HS-27A (cell line): ENCODE measurements at places on chromosomes 7 and 10.
A peak's percentile ranks its signal among the peaks of the same experiment; 100 is the strongest.

- no peak for DNase-seq
Observed at GRCh38 chr7:131108212-131108940, 219.3 kb upstream of the MKLN1 start.

DNA sequence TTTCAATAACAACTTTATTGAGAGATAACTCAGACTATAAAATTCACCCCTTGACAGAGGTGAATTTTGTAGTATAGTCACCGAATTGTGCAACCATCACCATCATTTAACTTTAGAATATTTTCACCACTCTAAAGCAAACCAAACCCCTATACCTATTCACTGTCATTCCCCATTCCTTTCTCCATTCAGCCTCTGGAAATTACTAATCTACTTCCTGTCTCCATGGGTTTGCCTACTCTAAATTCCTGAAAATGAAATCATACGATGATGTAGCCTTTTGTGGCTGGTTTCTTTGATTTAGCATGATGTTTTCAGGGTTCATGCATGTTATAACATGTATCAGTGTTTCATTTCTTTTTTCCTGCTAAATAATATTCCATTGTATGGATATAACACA is 15.6 kb upstream of the LMTK2 start:
- DNase-seq: no peak

- DNase-seq: no peak
Observed at GRCh38 chr10:99235658-99236626, at the start of gene HPSE2. HPSE2 (minus strand) TSS chr10:99235852.

DNA sequence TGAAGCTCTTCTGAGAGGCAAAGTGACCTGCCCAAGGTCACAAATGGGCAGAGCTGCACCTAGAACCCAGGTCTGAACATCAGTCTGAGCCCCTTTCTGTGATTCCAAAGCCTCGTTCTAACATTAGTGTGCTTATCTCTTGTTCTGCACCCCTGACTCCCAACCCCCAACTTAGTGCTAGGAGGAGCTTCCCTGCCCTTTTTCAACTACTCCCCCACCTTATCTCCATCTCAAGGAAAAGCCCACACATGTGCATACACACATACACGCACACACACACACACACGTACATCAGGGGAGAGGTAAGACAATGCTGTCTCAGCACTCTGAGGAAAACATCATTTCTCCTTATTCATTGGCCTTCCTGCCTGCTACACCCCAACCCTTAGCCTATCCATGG is 8.3 kb downstream of the PRRT4 start:
- no peak for DNase-seq

- no peak for DNase-seq
Observed at GRCh38 chr7:66615699-66616098, 13.0 kb upstream of the KCTD7 start.

DNA sequence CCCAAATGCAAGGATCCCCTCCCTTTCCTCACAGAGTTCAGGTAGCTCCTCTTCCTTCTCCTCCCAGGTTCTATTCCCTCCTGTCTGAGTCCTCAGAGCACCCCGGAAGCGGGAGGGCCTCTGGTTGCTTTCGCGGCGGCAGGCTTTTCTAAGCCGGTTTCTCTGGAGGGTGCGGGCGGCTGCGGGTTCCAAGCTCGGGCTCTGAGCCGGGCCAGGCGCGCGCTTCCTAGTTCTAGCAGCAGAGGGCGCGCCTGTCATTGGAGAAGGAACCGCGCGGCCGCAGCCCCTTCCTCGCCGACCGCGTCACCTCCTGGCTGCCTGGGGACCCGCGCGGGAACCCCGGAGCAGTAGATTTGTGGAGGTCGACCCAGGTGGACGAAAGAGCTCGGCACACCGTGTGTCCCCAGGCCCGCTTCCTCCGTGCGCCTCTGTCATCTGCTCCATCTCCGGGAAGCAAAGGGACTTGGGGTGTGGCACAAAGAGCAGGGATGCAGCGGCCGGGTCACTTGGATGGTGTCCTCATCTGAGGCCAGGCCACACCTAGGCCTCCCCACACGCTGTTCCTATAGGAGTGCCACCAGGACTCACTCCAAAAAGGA is 389.0 kb upstream of the PODXL start:
- no peak for DNase-seq

DNA sequence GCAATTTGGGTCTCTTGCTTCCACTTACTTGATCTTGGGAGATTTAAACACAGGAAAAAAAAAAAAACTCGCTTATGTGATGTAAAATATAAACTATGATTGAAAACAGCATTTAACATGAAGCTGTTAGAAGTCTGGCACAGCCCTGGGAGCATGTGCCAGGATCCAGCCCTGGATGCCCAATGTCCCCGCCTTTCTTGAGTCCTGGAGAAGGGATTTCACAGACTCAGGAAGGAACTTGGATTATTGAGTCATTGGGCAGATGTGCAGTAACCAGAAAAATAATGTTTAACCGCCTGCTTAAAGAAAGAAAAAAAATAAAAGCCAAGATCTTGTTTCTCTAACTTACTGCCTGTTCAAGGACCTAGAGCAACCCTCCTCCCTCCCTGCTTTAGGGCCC is 3.7 kb upstream of the JCAD start:
- no peak for DNase-seq

DNA sequence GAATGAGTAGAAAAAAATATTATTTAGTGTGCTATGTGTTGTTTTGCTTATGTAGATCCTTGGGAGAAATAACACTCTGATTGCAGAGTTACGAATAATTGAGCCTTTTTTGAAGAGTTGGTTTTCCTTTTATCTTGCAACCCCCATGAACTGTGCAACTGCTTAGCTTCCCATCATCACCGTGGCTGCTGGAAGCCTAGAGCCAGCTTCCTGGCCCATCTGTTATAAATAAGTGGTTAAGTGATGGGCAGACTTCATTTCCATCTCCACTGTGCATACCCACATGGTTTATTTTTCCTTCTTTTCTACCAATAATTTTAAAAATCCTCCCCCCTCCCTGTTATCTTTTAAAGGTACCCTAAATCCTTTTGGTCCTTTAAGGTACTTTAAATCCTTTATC is 554.9 kb upstream of the GALNT17 start:
- no peak for DNase-seq

- no peak for DNase-seq
Observed at GRCh38 chr7:111864291-111864976, 302.1 kb upstream of the IMMP2L start.

- DNase-seq: no peak
Observed at GRCh38 chr7:49775065-49775948, 1.9 kb downstream of the VWC2 start.

DNA sequence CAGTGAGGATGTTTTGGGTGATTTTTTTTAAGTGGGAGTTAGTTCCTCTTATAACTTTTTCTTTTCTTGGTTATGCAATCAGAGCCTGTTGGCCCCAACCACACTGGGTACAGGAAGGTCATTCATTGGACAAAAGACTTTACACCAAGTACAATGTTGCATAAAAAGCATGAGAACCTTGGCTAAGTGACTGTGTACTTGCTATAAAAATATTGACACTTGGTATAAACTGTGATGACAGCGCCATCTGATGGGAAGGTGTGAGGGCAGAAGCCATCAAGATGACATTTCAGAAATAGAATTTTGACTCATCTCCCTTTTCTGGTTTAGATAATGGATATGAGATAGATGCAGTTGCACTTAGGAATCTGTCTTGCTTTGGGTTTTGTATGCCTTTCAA is 126.4 kb upstream of the CCDC6 start:
- DNase-seq: peak; percentile 9

GRCh38 chr10:3339531-3339950 is 167.0 kb upstream of the PITRM1 start:
- DNase-seq: no peak

DNA sequence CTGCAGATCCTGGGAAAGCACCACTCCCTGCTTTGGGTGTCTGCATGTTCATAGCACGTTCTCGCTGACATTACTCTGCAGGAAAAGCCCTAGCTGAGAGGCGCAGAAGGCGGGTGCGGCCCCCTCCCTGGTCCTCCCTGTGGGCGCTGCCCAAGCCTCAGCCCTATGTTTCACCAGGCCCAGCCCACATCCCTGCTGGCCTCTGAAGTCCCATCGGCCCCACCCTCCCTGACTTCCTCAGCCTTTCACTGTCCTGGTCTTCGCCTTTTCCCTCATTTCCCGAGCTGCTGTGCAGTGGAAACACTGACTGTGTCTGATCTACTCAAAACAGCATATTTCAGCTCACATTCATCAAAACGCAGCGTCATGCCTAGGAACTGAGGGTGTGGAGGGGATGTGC is 36.3 kb upstream of the DIP2C start:
- no peak for DNase-seq

DNA sequence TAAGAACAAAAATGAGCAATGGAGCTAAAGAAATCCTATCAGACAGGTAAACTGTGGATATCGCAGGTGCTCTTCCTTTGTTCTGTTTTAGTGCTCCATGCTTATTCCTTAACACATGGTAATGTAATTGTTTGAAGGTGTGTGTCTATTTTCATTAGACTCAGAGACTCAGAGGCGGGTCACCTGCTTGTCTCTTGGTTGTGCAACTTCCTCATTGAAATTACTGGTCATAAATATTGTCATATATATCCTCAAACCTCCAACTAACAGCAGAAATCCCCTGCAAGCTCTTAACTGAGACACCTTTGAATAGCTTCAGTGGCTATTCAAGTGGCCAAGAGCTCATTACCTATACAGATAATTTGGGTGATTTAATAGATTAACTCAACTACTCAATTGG is 177.2 kb downstream of the PTN start:
- DNase-seq: no peak

GRCh38 chr7:30503274-30504212 is 1.1 kb downstream of the GGCT start:
- no peak for DNase-seq

- no peak for DNase-seq
Observed at GRCh38 chr10:17756557-17757217, 4.7 kb downstream of the TMEM236 start.

GRCh38 chr7:1017586-1018333 is 26.6 kb upstream of the GPR146 start:
- DNase-seq: no peak

GRCh38 chr10:78899996-78900714 is 168.6 kb upstream of the ZMIZ1 start:
- no peak for DNase-seq
